ENCODE measurements at places on chromosomes 7 and 10.
A peak's percentile ranks its signal among the peaks of the same experiment; 100 is the strongest.

DNA sequence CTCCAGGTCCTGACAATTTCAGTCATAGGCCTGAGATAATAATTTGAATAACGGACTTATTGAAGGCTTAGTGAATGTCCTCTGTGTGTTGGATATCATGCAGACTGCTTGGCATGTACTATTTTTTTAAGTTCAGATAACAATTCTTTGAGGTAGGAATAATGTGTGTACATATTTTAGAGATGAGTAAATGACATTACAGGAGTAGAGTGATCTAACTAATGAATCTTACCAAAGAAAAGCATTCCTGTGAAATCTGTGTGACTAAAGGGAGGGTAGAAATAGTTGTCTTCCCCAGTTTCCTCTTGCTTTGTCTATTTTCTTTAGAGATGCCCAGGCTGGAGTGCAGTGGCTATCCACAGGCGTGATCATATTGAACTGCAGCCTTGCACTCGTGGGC is 391.8 kb upstream of the ETV1 start:
- peak; percentile 49 for DNase-seq

- DNase-seq, result no peak
These were observed 21.3 kb downstream of the HBP1 start for GRCh38 chr7:107190090-107190489.

GRCh38 chr10:73655990-73656298 is at the start of gene SYNPO2L:
Gene SYNPO2L, minus strand, starts transcription at chr10:73656029. Its CDS starts 107 bp downstream, at chr10:73655922.
- no peak for DNase-seq

GRCh38 chr7:99005776-99006175 is 127.4 kb downstream of the TRRAP start:
- DNase-seq, result no peak

GRCh38 chr7:42674541-42674940 is 237.3 kb downstream of the C7orf25 start:
- DNase-seq, result no peak

- DNase-seq, result peak; percentile 72
These were observed 55.0 kb upstream of the VWDE start for GRCh38 chr7:12458520-12459131.

DNA sequence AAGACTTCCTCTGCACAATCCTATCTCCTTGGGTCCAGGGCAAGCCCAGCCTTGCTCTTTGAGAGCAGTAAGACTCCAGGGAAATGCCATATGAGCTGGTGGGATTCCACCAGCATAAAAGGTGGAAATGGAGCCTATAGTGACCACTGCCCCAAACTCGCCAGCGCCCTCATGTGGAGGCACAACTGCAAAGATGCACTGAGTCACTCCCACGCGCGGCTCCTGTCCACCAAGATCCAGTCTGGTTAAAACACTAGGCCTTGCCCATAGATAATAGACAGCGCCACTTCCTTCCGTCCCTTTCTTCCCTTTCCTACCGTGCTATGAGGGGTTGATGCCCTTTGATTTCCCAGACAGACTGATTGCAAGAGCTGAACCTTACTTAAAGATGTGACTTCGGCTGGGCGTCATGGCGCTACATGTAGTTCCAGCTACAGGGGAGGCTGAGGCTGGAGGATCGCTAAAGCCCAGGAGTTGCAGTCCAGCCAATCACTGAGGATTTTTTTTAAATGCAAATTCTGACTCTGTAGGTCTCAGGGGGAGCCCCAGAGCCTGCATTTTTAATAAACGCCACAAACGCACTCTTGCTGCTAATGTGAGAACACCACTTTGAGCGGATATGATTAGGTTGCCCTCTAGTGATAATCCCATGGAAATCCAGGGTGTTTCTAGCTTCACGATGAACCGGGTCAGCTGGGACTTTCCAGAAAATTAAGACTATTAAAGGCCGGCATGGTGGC is 136.5 kb downstream of the EPC1 start:
- peak; percentile 53 for DNase-seq

DNA sequence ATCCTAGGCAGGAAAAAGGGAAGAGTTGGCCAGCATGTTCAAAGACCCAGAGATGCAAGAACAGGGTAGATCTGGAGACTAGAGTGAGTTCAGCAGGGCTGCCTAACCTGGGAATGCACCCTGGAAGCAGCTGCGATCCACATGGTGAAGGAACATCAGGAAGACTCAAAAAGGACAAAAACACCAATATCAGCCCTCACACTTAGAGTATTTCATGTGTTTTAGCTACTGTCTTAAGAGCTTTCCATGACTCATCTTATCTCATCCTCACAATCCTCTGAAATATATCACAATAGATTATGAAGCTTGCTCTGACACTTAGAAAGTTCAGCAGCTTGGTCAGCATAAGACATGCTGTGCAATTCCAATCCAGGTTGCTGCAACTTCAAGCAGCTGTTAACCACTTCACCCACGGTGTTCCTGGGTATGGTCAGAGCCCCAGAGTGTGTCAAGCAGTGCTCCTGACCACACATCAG is 380.9 kb downstream of the PARD3 start:
- peak; percentile 58 for DNase-seq

DNA sequence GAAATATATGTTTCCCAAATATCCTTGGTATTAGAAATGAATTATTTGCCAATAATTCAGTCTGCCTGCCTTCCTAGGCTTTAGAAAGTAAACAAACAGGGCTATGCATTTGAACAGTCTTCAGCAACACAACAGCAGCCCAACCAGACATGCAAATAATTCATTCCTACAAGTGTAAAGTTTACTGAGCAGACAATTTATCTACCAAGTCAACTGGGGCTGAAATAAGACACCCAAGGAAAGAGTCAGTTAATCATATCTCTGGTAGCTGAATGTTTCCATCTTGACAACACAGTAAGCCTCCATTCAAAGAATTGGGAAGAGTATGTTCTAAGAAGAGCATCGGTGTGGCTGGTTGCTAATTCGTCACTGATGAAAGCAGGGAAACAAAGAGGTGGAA is 38.4 kb downstream of the AIFM2 start:
- DNase-seq, result no peak

GRCh38 chr10:119483001-119483400 is 59.5 kb downstream of the RGS10 start:
- DNase-seq, result no peak

DNA sequence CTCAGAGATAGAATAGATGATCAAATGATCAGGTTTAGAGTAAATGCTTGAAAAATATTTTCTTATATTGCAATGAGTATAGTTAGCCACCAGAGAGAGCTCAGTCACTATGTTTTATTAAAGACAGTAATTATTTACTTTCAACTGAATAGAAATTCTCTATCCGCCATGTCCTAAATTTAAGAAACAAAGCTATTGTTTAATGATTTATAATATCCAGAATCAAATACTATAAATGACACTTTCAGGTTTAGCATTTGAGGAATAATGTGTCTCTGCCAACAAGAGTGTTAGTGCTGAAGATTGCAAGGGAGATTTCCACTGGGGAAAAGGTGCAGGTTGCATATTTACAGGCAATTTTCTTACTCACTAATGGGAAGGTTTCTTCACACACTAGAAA is 184.7 kb downstream of the DGKB start:
- DNase-seq, result no peak

- peak; percentile 2 for DNase-seq
These were observed 47.4 kb downstream of the SORCS3 start for GRCh38 chr10:104688251-104689042.

- DNase-seq, result no peak
These were observed 8.9 kb upstream of the KLHL7 start for GRCh38 chr7:23096518-23097290.
